ENCODE measurements at places on chromosomes 12 and 14.
A peak's percentile ranks its signal among the peaks of the same experiment; 100 is the strongest.

DNA sequence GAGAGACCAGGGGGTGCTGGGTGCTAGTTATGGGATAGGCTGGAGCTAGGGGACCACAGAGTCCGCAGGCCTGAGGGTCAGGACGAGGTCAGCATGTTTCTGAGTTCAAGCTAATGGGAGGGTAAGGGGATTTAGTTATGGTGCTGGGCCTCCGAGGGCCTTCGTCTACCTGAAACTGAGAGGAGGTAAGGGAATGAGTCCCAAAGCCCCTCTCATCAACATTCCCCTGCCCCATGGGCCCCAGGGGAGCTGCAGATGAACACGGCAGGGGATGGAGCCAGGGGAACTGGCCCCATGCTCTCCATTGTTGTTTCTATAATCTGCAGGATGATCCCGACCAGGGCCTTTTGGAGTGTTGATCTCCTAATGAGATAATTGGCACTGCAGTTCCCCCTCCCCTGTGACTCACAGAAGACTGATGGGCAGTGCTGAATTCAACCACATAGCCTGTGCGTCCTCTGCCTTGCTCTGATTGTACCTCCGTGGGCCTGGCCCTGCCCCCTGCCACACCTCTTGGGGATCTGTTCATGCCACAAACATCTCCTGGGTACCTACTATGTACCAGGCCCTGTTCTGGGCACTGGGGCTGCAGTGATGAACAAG is 21.4 kb downstream of the FAIM2 start:
- DNase-seq: no peak

DNA sequence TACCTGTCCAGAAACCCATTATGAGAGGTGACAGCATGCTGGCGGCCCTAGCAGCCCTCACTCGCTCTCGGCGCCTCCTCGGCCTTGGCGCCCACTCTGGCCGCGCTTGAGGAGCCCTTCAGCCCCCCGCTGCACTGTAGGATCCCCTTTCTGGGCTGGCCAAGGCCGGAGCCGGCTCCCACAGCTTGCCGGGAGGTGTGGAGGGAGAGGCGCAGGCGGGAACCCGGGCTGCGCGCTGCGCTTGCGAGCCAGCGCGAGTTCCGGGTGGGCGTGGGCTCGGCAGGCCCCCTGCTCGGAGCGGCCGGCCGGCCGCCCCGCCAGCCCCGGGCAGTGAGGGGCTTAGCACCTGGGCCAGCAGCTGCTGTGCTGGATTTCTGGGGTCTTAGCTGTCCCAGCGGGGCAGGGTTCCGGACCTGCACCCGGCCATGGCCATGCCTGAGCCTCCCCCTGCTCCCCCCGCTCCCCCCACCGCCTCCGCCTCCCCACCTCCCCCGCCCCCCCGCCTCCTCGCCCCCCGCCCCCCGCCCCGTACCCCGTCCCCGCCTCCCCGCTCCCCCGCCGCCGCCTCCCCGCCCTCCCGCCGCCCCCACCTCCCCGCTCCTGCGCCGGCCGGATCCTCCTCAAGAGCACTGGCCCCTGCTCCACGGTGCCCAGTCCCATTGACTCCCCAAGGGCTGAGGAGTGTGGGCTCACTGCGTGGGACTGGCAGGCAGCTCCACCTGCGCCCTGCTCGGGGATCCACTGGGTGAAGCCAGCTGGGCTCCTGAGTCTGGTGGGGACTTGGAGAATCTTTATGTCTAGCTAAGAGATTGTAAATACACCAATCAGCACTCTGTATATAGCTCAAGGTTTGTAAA is 163.1 kb downstream of the KLHL28 start:
- no peak for DNase-seq

DNA sequence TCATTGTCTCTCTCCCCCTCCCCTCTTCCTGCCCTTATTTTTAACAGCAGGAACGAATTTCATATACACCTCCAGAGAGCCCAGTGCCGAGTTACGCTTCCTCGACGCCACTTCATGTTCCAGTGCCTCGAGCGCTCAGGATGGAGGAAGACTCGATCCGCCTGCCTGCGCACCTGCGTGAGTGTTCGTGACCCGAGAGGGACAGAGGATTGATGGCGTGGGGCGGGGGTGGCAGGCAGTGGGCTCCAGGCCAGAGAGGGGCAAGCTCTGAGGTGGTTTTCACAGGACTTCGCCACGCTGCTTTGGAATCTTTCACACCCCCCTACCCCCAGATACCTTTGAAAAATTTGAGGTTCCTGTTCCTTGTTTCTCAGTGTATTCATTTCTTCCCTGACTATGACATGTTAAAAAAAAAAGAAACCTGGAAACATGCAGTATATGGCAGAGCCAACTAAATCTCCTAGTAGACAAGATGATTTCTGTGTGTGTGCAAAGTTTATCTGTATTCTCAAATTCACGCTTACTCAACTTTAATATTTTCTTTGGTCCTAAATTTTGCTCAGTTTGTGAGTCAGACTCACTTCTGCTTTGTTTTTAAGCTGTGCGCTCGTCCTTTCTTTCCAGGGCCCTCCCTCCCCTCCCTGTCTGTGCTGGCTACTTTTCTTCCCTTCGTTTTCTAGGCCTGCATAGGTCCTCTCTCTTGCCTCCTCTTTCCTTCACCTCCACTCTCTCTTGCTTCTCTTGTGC is 103.1 kb downstream of the ETV6 start:
- DNase-seq: no peak

DNA sequence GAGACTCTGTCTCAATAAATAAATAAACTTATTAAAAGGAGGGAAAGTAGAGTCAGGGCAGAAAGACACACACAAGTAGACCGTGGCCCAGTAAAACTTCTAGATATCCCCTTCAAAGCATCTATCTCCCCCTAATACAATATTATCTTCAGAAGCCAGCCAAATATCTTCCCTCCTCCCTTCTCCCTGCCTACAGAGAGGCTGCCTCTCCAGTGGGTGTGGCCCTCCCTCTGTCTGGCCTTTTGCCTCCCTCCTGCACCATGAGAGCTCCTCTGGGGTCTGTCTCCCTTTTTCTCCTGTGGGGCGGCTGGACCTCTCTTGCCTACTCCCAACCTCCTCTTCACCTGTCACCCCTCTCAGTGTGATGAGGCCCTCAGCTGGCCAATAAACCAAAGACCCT is 139.2 kb downstream of the EGLN3 start:
- no peak for DNase-seq

GRCh38 chr14:52391881-52392615 is 77.9 kb downstream of the PTGER2 start:
- DNase-seq: no peak

DNA sequence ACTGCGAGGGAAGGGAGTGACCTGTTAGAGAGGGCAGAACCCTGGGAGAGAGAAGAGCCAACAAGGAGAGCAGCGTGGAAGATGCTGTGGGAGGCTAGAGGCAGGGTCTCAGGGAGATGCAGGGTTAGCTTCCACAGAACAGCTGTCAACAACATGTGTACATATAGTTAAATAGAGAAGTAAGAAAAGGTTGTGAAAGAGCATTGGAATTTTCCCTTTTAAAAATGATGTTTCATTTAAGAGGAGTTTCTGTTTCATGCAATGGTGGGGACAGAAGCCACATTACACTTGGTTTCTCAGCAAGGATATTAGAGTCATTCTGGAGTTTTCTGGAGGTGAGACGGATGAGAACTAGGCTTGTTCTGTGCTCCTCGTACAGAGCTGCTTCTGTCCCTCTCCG is 23.8 kb upstream of the TBC1D30 start:
- DNase-seq: no peak

DNA sequence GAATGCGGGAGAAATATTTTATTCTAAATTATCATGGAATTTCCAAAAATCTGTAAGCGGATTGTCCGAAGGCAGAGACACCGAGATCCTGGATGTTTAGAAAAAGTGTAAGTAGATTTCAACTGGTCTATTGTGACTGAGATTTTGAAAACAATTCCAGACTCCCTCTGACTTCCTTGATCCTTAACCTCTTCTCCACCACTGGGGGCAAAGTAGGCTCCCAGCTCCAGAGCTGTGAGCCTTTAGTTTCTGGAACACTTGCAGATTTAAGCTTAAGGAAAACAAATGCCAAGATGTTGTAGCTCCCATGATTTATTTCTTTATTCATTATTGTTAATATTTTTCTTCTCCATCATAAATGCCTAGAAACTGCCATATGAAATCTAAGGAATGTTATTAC is 1320.5 kb upstream of the SEL1L start:
- no peak for DNase-seq

DNA sequence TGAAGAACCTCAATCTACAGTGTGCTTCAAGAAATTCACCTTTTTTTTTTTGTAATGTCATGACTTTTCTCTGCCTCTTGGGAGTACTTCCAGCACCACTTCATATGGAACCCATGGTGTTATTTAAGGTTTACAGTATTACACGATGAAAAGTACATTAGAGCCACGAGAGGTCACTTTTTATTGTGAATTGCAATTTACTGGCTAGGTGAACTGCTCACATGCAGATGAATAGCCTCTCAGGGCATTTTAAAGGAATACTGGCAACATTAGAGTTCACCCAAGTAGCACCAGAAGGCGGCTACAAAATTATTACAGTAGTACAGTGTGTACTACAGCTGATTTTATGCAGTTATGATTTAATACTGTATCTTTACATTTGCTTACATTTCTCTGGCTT is 99.1 kb upstream of the PPP4R3A start:
- DNase-seq: no peak

- no peak for DNase-seq
Observed at GRCh38 chr12:94614288-94614721, 36.1 kb downstream of the TMCC3 start.

- no peak for DNase-seq
Observed at GRCh38 chr14:69399750-69400149, 1.3 kb downstream of the SLC39A9 start.

GRCh38 chr12:112381406-112381882 is 787 bp downstream of the HECTD4 start:
- peak; percentile 35 for DNase-seq

GRCh38 chr12:115132905-115133304 is 448.9 kb upstream of the TBX3 start:
- no peak for DNase-seq

DNA sequence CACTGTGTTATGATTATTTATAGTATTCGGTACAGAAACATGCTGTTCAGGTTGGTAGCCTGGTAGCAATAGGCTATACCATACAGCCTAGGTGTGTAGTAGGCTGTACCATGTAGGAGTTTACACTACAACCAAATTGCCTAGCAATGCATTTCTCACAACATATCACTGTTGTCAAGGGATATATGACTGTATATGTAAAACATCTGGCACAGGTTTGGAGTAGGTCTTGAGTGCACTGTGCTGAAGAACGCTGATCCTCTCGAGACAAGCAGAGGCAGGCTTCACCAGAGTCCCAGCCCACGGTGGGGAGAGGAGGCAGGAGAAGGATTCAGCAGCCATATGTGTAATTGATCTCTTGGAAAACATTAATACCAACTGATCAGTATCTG is 15.0 kb upstream of the TBX5 start:
- DNase-seq: no peak

GRCh38 chr12:7667125-7667524 is 1.4 kb upstream of the APOBEC1 start:
- no peak for DNase-seq

- DNase-seq: no peak
Observed at GRCh38 chr14:69284170-69284569, 24.2 kb downstream of the GALNT16 start.

DNA sequence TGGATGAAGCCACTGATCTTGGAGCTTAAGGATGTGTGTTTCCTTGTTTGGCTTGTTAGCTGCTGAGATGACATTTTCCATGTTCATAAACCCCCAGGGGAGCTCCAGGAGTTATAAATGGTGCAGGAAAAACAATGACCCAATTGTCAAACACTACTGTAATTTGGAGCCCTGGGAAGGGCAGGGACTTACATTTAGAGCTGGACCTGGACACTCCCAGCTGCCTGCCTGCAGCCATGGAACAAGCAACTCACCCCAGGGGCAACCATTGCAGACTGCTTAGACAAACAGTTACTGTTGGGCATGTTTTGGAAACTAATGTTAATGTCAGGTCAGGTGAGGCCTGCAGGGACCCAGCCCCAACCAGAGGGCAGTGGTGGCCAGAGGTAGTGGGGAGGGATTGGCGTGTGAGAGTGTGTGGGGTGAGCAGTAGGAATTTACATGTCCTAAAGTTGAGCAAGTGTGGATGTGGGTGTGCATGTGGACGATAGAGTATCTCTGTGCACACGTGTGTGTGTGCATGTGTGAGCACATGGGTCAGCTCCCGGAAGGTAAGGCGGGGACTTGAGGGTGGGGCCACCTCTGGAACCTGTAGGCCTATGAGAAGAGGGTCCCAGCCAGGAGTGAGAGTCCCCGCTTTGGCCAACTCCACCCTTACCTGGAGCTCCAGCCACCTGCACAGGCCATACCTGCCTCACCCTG is 86.4 kb upstream of the NOS1 start:
- DNase-seq: no peak

DNA sequence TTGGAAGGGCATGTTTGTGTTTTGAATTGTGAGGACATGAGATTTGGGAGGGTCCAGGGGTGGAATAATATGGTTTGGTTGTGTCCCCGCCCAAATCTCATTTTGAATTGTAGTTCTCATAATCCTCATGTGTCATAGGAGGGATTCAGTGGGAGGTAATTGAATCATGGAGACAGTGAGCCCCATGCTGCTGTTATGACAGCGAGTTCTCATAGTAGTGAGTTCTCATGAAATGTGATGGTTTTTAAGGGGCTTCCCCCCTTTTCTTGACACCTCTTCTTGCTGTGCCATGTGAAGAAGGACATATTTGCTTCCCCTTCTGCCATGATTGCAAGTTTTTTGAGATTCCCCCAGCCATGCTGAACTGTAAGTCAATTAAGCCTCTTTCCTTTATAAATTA is 260.0 kb downstream of the DUSP6 start:
- DNase-seq: no peak

DNA sequence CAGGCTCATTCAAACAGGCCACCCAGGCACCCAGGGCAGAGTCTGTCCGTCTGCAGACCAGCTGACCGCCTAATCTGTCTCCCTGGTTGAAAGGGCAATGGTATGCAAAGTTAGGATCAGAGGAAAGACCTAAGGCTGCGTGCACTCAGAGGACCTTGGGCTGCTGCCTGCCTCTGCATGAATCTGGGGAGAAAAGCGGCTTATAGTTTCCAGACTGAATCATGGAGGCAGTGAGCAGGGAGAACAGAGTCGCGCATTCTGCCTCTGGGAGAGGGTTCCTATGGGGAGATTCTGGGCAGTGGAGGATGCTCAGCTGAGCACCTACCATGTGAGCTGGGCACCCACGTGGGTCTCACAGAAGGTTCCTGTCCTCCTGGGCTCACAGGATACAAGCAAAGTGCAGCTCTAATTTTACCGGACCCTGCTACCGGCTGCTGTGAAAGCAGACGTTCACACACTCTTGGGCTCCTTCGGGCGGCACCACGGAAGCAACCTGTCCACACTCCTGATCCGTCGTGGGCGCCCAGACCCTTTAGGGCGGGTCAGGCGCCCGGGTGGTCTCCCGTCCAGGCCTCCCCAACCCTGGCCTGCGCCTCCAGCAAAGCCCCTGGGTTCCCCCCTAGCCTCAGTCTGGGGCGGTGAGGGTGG is 772 bp downstream of the SCARB1 start:
- DNase-seq: no peak
